ENCODE measurements at places on chromosomes 1 and 21.

GRCh38 chr1:2300851-2301606 is 72.9 kb downstream of the SKI start:
- peak; percentile 75 for DNase-seq

GRCh38 chr1:167441222-167441621 is 77.1 kb downstream of the CD247 start:
- no peak for DNase-seq

DNA sequence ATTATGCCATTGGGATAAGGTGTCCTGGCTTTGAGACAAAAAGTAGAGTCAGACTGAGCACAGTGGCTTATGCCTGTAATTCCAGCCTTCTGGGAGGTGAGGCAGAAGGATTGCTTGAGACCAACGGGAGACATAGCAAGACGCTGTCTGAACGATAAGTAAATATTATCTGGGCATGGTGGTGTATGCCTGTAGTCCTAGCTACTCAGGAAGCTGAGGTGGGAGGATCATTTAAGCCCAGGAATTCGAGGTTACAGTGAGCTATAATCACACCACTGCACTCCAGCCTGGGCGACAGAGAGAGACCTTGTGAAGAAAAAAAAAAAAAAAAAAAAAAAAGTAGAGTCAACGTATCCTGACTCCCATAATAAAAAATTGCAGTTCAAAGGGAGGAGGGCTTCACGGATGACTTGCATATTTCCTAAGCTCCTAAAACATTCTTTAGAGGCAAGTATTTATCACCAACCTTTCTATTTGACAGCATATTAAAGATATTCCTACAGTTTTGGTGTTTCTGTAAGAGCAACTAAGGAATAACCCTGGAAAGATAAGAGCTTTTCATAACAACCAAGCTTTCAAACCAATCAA is 141.2 kb downstream of the SLC44A5 start:
- no peak for DNase-seq

GRCh38 chr21:42062236-42063022 is 8.7 kb upstream of the UMODL1 start:
- DNase-seq: peak; percentile 66

GRCh38 chr1:65050735-65051134 is 84.4 kb upstream of the JAK1 start:
- no peak for DNase-seq

DNA sequence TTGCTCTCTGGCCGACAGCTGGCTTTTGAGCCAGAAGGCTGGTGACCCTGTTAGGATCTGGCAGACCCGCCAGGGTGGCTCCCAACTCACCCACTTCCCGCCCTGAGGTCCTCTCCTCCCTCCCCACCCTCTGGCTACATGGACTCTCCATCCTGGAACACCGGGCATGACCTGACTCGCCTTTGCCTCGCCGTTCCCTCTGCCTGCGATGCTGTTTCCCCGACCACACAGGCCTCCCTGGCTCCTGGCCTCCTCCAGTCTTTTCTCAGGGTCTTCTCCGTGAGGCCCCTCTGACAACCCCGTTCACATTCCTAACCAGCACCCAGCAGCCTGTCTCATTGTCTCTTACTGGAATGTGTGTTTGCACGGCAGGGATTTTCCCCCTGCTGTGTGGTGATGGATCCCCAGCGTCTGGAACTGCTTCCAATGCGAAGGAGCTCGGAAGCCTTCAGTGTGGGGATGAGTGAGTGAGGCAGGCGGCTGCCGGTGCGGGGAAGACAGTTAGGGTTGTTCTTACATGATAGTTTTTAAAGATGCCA is 46.0 kb upstream of the POFUT2 start:
- DNase-seq: no peak

DNA sequence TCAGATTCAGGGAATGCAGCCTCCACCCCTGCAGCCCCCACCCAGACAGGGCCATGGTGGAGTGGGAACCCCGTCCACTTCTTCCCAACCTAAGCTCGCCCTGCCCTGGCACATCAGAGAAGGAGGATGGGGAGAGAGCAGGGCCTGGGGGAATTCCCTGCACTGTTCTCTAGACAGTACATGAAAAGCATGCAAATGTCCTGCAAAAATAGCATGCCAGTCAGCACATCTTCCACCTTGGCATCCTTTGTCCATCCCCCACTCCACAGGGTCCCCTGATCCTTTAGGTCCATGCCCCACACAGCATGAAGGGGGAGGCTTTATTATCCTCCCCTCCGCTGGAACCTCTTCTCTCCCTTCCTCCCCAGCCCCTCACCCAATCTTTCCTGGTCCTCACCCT is 35.0 kb upstream of the RD3 start:
- DNase-seq: no peak

DNA sequence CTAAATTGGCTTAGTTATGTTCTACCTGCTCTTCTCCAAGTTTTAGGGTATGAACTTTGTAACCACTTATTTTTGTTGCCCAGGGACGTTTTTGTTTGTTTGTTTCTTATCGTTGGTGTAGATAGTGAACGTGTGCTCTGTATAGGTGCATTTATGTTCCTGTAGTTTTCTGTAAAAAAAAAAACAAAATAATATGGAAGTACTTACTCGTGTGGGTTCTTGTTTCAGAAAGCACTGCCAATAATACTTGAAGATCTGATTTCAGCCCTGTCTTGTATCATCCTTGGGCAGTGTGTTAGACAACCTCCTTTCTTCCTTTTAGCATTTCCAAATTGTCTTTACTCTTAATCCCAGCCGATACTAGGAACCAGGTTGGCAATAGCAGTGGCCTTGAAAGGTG is 4.4 kb downstream of the FAM20B start:
- DNase-seq: no peak

GRCh38 chr1:185567440-185567839 is 166.8 kb upstream of the HMCN1 start:
- no peak for DNase-seq

DNA sequence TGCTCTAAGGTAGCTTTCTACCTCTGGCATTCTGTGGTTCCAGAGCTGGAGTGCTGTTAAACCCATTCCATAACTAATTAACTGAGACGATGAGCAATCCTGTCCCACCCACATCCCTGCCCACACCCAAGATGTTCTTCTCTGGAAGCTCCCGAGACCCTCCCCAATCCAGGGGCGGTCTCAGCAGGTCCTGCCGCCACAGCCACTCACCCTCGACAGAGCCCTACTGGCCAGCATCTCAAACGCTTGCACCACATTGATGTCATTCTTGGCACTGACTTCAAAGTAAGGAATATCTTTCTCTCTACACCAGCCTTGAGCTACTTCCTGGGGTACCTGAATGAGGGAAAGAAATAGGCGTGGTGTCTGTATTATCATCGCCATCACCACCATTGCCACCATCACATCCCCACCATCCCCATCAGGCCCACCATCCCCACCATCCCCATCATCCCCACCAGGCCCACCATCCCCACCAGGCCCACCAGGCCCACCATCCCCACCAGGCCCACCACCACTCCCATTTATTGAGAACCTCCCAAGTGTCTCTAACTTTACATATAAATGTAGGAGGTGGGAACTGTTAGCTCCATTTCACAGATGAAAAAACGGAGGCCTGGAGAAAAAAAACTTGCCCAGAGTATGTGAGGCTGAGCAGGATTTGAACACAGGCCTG is 17.7 kb downstream of the RAB7B start:
- DNase-seq: no peak

DNA sequence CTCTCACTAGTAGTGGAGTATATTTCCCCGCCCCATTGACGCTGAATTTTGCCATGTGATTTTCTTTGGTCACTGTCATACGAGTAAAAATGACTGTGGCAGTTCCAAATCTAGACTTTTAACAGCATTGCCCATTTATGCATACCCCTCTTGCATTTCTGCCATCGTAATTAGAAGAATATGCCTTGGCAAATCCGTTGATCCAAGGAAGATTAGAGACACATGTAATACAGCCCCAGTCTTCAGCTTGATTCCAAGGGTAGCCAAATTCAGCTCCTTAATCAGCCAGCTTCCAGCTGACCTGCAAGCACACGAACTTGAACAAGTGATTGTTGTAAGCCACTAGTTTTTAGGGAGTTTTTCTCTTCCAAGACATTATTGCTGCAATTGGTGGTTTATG is 290.3 kb upstream of the ADAMTS5 start:
- no peak for DNase-seq

DNA sequence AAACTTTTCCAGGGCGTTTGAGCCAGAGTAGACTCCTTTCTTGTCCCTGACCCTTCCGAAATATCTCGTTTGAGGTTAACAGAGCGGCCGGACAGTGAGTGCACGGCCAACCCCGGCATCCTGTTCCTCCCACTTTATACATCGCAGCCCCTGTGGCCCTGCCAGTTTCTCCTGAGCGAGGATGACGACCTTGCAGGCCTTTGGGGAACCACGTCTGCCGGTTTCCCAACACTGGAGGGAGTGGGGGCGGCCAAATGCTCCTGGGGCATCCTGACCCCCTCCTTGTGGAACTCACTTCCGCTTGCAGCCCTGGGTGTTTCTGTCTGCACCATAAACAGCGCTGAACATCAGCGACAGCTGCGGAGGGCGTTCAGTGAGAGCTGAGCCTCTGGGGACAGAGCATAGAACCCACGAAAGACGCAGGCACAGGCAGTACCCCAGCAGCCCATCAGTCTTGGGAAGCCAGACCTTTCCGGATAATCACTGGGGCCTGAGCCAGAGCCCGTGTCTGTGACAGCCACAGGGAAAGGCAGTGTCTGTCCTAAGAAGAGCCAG is 4.8 kb upstream of the KCNAB2 start:
- no peak for DNase-seq

DNA sequence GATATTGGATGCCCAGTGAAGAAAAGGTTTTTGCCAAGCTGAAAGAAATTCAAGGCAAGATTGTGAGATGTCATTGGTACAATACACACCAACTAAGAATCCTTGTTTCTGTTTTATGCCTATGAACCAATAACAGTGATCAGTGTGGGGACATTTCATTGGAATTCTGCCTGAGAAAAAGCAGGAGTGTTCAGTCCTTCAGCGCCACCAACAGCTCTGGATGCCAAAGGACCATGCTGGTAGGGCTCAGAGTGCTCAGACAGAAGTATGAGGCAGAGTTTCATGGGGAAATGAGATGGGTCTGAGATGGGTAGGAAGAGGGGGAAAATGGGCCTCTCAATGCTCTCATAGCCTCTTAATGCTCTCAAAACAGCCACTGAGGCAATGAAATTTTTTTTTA is 56.5 kb downstream of the GABPA start:
- DNase-seq: no peak

GRCh38 chr1:229408458-229409037 is 25.3 kb downstream of the ACTA1 start:
- DNase-seq: no peak

DNA sequence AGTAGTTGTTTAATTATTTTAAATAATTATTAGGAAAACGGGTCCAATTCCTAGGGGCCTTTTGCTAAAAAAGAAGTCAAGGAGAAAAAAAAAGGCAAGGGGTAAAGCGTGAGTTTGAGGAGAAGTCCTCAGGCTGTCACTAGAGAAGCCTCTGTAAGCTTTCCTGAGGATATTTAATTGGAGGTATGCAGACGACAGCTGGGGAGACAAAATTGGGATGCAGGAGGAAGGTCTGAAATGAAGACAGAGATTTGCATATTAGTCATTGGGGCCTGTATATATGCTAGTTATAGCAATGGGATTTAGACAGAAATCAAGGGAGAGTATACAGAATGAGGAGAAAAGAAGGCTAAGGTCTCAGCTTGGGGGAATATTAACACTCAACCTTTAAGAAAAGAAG is 8.6 kb downstream of the ATP6V1G3 start:
- no peak for DNase-seq

- no peak for DNase-seq
Observed at GRCh38 chr1:160671603-160672517, 25.0 kb upstream of the SLAMF1 start.

- DNase-seq: no peak
Observed at GRCh38 chr1:244980605-244981004, 116.3 kb upstream of the HNRNPU start.

- DNase-seq: no peak
Observed at GRCh38 chr21:33157303-33157702, 72.4 kb upstream of the IFNAR2 start.

DNA sequence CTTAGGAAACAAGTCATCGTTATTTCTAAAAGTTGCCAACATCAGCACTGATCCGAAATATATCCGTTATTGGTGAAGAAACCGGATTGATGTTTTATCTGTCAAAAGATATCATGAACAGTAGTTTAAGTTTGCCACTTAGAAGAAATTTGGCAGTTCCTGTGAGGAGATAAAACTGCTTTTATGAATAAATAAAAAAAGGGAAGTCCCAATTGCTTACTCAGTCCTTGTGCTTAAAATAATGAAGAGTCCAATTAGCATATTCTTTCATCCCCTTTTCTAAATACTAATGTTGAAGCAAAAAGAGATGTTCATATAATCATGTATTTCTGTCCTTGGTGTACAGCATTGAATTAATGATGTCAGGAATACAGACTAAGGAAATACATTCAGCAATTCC is 164.6 kb downstream of the NCAM2 start:
- DNase-seq: no peak

DNA sequence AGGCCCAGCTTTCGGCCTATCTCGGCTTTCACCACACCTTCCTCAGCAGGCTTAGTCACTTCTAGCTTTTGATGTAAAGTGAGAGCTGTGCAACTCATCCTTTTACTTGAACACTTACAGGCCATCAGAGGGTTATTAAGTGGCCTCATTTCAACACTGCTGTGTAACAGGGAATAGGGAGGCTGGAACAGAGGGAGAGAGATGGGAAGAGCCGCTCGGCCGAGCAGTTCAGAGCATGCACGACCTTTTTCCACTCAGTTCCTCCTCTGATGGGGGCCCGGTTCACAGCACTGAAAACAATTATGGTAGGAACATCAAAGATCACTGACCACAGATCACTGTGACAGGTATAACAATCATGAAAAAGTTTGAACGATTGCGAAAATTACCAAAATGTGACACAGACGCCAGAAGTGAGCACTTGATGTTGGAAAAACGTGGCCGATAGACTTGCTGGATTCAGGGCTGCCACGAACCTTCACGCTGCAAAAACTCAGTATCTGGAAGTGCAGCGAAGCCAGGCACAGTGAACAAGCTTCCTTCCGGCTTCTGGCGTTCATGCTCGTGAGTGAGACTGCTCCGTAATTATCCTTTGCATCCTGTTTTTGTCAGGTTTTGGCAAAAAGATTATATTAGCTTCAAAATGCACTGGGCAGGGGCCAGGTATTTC is 28.6 kb downstream of the AGPAT3 start:
- no peak for DNase-seq

DNA sequence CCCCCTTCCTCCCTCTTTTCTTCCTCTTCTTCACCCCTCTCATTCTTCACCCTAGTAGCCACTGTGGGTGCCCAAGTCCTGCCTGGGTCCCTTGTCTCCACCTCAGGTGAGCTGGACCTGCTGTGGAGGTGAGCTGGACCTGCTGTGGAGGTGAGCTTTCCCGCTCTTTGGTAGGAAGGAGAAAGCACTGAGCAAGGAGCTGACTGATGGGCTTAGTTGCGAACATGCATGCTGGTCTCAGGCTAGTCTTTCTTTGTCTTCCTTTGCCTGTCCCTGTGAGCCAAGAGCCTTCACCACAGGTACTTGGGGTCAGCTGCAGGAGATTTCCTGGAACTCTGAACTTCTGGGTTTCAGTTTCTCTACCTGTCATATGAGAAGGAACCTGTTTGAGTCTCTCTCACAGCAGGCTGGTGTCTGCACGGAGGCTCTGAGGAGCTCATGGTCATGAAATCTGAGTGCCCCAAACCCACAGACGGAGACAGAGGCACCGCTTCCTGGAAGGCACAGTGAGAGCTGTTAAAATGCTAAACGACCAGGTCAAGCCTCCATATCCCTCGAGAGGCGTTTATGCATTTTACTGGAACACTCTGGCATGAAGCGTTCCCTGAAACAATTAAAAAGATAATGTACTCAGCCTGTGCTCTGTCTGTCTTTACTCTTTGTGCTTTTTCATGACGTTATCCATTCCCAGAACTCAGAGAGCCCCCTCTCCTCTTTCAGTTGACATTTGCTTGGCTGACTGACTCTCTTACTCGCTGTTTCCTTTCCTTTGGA is 69.5 kb downstream of the RHOU start:
- DNase-seq: peak; percentile 26
